ENCODE measurements at places on chromosomes 12 and 14.

DNA sequence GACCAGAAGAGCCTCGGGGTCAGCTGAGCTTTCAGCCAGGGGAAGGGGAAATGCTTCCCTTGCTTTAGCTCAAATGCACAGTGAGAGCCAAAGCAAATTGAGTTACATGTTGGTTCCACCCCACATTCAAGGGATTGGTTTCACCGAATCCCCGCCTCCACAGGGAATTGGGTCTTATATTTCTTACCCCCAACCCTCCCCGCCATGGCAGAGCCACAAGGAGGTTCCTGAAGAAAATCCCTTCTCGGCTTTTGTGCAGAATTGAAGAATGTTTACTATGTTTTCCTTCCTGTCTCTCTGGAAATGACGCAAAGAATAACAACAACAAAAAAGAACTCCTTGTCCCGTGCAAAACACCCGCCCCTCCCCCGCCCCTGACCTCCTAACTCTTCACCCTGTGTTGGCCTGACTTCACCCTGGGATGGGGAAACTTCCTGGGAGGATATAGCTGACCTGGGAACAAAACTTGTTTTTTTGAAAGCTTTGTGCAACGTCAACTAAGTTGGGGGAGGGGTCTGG is 21.9 kb upstream of the CIPC start:
- peak overlapping the region; percentile 87 for H3K27ac ChIP-seq
- DNase-seq = peak; percentile 87
- peak overlapping the region; percentile 31 for H3K4me3 ChIP-seq

GRCh38 chr12:45612044-45612794 is 117.3 kb upstream of the ARID2 start:
- no peak overlapping the region for H3K4me3 ChIP-seq
- no peak overlapping the region for H3K27ac ChIP-seq
- no peaks in the 10 kb centered on the region for H3K36me3 ChIP-seq
- DNase-seq = no peak
- H3K4me1 ChIP-seq = no peaks in the 10 kb centered on the region

GRCh38 chr14:54814076-54814475 is 88.5 kb downstream of the GCH1 start:
- H3K4me3 ChIP-seq = no peak overlapping the region
- no peaks in the 10 kb centered on the region for H3K36me3 ChIP-seq
- DNase-seq = no peak
- no peak overlapping the region for H3K27ac ChIP-seq

DNA sequence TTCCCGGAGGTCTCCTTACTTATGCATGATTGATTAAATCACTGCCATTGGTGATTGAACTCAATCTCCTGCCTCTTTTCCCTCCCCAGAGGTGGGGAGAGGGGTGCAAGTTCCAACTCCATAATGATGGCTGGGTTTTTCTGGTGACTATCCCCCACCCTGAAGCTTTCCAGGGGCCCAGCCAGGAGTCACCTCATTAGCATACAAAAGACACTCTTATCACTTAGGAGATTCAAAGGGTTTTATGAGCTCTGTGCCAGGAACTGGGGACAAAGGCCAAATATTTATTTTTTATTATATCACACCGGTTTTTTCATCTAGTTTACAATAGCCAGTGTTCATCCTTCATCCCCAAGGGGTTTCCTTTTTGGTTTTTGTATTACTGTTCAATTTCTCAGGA is 300.7 kb downstream of the ETNK1 start:
- no peaks in the 10 kb centered on the region for H3K4me1 ChIP-seq
- no peaks in the 10 kb centered on the region for H3K27me3 ChIP-seq
- no peak overlapping the region for H3K27ac ChIP-seq
- no peaks in the 10 kb centered on the region for H3K36me3 ChIP-seq
- no peak for DNase-seq
- H3K4me3 ChIP-seq = no peak overlapping the region

- H3K36me3 ChIP-seq = peaks cover 15% of the 10 kb centered on the region
- H3K27me3 ChIP-seq = no peaks in the 10 kb centered on the region
- no peak overlapping the region for H3K27ac ChIP-seq
- peaks cover 5% of the 10 kb centered on the region for H3K4me1 ChIP-seq
These were observed 16.7 kb downstream of the TMEM19 start for GRCh38 chr12:71702590-71702989.

GRCh38 chr12:74119811-74120362 is 417.7 kb upstream of the ATXN7L3B start:
- no peaks in the 10 kb centered on the region for H3K27me3 ChIP-seq
- no peak overlapping the region for H3K27ac ChIP-seq
- H3K4me3 ChIP-seq = no peak overlapping the region

- no peak overlapping the region for H3K4me3 ChIP-seq
- DNase-seq = no peak
- no peak overlapping the region for H3K27ac ChIP-seq
These were observed 199.4 kb upstream of the LRIG3 start for GRCh38 chr12:59119676-59120075.

DNA sequence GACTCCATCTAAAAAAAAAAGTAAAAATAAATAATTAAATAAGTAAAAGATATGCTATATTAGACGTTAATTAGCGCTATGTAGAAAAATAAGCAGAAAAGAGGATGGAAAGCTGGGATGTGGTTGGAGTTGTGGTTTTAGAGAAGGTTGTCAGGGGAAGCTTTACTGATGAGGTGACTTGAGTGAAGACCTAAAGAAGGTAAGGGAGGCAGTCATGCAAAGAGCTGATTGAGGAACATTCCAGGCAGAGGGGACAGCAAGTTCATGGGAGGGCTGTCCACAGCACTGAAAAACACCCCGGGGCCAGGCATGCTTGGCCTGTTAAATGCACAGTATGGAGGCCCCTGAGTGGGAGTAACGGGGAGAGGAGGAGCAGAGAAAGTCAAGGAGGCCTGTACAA is 15.7 kb downstream of the SMAGP start:
- no peaks in the 10 kb centered on the region for H3K4me1 ChIP-seq
- no peaks in the 10 kb centered on the region for H3K27me3 ChIP-seq
- H3K36me3 ChIP-seq = no peaks in the 10 kb centered on the region
- DNase-seq = no peak

- H3K36me3 ChIP-seq = no peaks in the 10 kb centered on the region
- no peak for DNase-seq
- H3K27ac ChIP-seq = no peak overlapping the region
- no peaks in the 10 kb centered on the region for H3K4me1 ChIP-seq
These were observed 32.5 kb downstream of the FBXO34 start for GRCh38 chr14:55303691-55304145.

DNA sequence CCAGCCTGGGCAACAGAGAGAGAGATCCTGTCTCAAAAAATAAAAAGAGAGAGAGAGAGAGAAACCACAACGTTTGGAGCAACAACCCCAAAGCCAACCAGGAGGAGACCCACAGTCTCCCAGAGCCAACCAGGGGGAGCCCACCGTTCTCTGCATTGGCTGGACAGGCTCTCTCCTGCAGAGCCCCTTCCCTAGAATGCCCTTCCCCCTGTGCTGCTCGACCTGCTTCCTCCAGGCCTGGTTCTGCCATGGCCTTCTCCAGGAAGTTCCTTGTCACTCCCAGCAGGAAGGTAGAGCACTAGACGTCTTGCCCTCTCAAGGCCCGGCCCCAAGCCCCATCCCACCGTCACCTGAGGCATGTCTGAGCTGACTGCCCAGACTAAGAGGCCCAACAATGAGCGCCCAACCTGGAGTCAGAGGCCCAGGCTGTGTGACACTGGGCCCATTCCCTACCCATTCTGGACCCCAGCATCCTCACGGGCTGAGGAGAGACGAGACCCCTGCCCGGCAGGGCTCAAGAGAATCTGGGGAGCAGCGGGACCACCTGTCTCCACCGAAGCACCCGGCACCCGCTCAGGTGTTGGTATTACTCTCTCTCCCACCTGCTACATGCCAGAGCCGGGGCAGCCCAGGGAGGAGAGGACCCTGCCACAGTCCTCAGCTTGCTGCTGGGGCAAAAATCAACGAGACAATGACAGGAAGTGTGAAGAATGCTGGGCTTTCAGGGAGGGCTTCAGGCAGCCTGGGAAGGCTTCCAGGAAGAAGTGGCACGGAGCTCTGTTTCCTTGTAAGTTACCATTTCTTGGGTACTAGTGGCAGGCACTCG is 61.2 kb downstream of the DIO3 start:
- no peaks in the 10 kb centered on the region for H3K36me3 ChIP-seq
- no peaks in the 10 kb centered on the region for H3K27me3 ChIP-seq
- no peak overlapping the region for H3K4me3 ChIP-seq
- no peaks in the 10 kb centered on the region for H3K4me1 ChIP-seq

DNA sequence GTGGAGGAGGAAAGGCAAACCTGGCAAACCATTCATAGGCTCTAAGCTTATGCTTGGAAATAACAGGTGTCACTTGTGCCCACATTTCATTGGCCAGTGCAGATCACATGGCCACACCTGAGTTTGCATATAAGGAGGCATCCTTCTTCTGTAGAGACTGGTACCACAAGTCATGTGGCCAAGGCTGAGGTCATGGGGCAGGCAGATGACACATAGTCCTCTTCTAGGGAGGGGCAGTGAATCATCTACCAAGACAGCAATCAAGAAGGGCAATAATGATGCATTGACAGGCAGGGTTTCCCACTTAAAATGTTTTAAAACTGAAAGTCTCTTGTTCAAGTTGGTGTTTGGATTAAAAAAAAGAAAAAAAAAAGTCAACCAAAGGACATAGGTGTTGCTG is 77.3 kb downstream of the DAAM1 start:
- no peak overlapping the region for H3K27ac ChIP-seq
- no peak for DNase-seq
- peaks cover 11% of the 10 kb centered on the region for H3K4me1 ChIP-seq
- no peaks in the 10 kb centered on the region for H3K36me3 ChIP-seq

DNA sequence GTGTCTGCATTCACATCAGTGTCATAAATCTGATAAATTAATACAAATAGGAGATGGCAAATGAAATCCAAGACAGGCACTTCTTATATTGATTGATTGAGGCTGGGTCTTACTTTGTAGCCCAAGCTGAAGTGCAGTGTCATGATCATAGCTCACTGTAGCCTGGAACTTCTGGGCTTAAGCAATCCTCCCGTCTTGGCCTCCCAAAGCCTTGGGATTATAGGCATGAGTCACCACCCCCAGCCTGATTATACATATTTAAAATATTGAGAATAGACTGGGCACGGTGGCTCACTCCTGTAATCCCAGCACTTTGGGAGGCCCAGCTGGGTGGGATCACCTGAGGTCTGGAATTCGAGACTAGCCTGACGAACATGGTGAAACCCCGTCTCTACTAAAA is 51.3 kb downstream of the MARK3 start:
- H3K4me1 ChIP-seq = no peaks in the 10 kb centered on the region
- no peak for DNase-seq
- no peak overlapping the region for H3K4me3 ChIP-seq
- no peak overlapping the region for H3K27ac ChIP-seq

DNA sequence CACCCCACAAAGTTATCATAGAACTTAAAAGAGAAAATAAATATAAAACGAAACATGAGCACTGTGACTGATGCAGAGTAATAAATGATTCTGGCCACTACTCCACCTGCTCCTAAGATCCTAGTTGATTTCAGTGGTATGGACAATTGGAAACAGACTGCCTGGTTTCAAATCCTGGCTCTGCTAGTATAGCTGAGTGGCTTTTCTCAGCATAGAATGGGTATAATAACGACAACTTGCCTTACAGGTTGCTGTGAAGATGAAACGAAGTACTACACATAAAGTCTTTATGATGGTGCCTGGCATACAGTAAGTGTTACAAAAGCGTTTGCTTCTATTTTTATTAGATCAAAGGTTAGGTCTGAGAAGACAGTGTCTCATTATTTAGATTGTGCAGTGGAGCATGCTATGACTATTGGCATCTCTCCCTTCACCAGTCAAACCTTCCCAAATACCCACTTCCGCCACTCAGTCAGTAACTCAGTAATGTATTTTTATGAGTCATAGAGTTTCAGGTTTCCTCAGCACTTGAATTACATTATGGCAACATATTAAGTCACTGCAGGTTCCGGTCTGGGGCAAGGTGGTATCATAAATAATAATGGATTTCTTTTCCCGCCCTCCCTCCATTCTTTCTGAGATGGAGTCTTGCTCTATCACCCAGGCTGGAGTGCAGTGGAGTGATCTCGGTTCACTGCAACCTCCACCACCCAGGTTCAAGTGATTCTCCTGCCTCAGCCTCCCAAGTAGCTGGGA is 29.7 kb upstream of the NR2C1 start:
- no peak overlapping the region for H3K27ac ChIP-seq
- H3K36me3 ChIP-seq = no peaks in the 10 kb centered on the region
- no peaks in the 10 kb centered on the region for H3K4me1 ChIP-seq
- no peak for DNase-seq

- no peaks in the 10 kb centered on the region for H3K27me3 ChIP-seq
- no peaks in the 10 kb centered on the region for H3K36me3 ChIP-seq
- H3K27ac ChIP-seq = no peak overlapping the region
- no peak overlapping the region for H3K4me3 ChIP-seq
- DNase-seq = no peak
- no peaks in the 10 kb centered on the region for H3K4me1 ChIP-seq
These were observed 31.2 kb upstream of the ADGRD1 start for GRCh38 chr12:130922511-130922953.

- no peaks in the 10 kb centered on the region for H3K27me3 ChIP-seq
- peak; percentile 68 for DNase-seq
- no peaks in the 10 kb centered on the region for H3K4me1 ChIP-seq
- no peak overlapping the region for H3K27ac ChIP-seq
These were observed 62.7 kb downstream of the RASSF3 start for GRCh38 chr12:64672925-64673409.

DNA sequence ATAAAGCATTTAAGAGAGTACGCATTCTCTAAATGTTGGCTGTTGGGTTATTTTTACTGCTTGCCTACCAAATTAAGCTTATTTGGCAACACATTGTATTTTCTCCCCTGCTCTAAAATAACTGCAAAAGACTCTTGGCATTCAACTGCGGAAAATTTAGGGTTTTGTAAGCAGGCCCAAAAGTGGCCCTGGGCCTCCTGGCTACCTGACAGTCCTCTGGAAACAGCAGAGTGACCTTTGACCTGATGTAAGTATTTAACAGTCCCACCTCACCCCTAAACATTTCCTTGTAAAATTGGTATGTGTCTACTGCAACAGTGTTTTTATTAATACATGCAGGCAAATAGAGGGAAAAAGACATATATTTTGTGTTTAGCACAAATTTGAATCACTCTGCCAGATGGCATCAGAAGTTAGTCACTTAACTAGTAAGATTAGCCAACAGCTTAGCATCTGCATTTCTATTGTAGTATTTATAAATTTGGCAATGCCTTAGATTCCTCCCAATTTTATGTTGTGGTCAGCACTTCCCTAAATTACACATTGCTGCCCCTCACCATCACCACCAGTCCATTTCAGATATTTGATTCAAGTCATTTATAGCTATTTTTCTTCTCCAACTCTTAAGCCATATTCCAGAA is 11.2 kb downstream of the LLPH start:
- H3K27me3 ChIP-seq = no peaks in the 10 kb centered on the region
- no peak for DNase-seq
- H3K36me3 ChIP-seq = peaks cover 5% of the 10 kb centered on the region
- peaks cover 4% of the 10 kb centered on the region for H3K4me1 ChIP-seq

- no peaks in the 10 kb centered on the region for H3K36me3 ChIP-seq
- H3K27ac ChIP-seq = no peak overlapping the region
- no peak overlapping the region for H3K4me3 ChIP-seq
- no peaks in the 10 kb centered on the region for H3K27me3 ChIP-seq
These were observed 156.8 kb downstream of the KCNA5 start for GRCh38 chr12:5200278-5201087.

GRCh38 chr12:19641235-19642080 is 202.2 kb downstream of the AEBP2 start:
- no peaks in the 10 kb centered on the region for H3K36me3 ChIP-seq
- no peaks in the 10 kb centered on the region for H3K4me1 ChIP-seq
- no peak for DNase-seq
- H3K4me3 ChIP-seq = no peak overlapping the region
- no peaks in the 10 kb centered on the region for H3K27me3 ChIP-seq
- no peak overlapping the region for H3K27ac ChIP-seq

GRCh38 chr14:71013551-71014192 is 106.4 kb downstream of the PCNX1 start:
- no peaks in the 10 kb centered on the region for H3K27me3 ChIP-seq
- H3K4me3 ChIP-seq = no peak overlapping the region
- no peak for DNase-seq
- peaks cover 12% of the 10 kb centered on the region for H3K4me1 ChIP-seq
- H3K36me3 ChIP-seq = no peaks in the 10 kb centered on the region
- H3K27ac ChIP-seq = no peak overlapping the region
